ENCODE measurements at places on chromosomes 7 and 10.
A peak's percentile ranks its signal among the peaks of the same experiment; 100 is the strongest.

GRCh38 chr10:72344932-72345331 is 9.8 kb downstream of the DNAJB12 start:
- no peak for DNase-seq

- DNase-seq: no peak
Observed at GRCh38 chr10:52950578-52950977, 178.0 kb upstream of the MBL2 start.

DNA sequence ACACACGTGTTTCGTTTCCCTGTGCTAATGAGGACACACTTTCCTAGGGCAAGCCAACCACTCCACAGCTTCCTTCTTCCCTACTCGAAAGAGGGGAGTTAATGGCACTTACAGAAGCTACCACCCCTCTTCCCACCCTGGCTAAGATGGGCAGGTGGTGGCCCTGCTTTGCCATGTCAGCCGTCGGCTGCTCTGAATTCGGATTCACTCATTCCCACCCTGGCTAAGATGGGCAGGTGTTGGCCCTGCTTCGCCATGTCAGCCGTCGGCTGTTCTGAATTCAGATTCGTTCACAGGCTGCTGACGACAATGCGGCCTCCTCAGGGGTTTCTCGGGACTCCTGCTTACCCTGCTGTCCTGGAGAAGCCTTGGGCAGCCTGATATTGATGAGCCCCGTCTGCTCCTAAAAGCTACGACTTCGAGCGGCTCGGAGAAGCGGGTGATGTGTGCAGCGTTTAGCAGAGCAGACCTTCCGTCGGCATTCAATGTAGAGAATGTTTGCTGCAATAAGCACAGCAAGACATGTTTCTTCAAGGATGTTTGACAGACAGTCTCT is 56.2 kb upstream of the PPP2R2D start:
- DNase-seq: no peak

DNA sequence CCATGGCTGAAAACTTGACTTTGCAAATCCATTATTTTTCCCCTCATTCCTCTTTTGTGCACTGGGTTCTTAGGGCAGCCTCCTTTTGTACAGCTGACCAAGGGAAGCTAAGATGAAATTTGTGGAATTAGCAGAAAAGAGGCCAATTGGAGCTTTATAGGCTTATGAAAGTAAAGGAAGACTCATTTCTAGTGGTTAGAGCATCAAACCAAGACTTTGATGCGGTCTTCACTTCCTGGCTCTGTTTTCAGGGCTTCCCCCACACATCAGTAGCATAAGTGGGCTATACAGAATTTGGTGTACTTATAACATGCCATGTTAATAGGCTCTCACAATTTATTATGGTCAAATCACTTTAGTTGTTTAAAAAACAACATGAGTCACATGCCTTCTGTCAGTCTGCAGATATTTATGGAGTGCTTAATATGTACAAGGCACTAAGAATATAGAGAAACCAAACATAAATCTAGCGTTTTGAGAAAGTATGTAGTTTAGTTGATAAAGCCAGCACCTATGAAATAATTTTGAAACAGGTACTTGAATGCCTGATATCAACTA is 5.7 kb downstream of the AUTS2 start:
- no peak for DNase-seq

GRCh38 chr10:106355450-106355849 is 809.1 kb downstream of the SORCS1 start:
- DNase-seq: no peak

- no peak for DNase-seq
Observed at GRCh38 chr10:45063591-45064231, 63.0 kb downstream of the ZNF22 start.

DNA sequence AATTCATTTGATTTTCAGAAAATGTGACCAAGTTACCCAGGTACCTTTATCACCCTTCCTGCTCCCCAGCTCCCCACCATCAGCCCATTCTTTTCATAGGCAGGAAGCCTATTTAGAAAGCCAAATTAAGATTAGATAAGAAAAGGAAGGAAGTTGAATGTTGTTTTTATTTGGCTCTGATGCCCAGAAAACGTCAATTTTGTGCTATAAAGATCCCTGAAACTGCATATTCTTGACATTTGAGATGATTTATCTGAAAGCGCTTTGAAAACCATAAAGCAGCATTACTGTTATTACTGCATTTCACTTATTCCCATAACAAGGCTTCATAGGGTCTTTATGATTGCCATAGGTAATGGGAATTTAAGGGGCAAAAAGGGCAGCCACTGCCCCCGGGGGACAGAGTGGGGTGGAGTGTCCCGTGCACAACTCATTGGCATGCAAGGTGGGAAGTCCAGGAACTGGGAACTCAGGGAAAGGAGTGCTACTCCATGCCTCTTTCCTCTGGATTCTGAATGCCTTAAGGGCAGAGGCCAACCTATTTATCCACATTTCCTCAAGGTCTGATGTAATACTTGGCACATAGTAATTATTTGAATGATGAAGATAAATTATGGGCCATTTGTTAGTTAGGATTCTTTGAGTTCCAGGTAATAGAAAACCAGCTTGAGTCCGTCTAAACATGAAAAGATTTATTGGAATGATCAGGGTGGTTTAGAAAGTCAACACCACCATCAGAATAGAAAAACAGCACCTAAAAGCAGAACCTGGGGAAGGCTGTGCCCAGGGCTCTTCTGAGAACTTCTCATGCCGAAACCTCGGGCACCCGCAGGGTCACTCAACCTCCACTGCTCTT is 100.6 kb upstream of the ELMO1 start:
- no peak for DNase-seq

- no peak for DNase-seq
Observed at GRCh38 chr7:140593672-140593982, 47.0 kb downstream of the DENND2A start.

- no peak for DNase-seq
Observed at GRCh38 chr7:33053721-33054120, 8.9 kb downstream of the NT5C3A start.

GRCh38 chr7:25244254-25245033 is 16.2 kb upstream of the NPVF start:
- DNase-seq: no peak

DNA sequence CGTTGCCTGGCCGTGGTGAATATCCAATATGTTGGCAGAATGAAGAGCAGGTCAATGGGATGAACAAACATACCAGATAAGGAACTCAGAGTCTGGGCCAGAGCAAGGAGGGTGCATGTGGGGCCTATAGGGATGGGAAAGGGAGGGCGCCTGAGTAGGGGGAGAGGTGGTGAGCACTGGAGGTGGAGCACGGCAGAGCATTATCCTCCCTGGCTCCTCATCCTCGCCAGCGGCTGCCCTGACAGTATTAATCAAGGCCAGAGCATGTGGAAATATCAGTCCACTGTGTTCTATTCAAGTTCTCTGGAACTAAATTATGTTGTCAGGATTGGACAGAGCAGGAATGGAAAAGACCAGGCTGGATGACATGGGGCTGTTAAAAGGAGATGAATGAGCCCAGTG is 254.8 kb upstream of the ZMIZ1 start:
- DNase-seq: no peak

GRCh38 chr10:62728479-62728878 is 76.0 kb upstream of the ADO start:
- no peak for DNase-seq

GRCh38 chr7:12895296-12895695 is 207.9 kb downstream of the ARL4A start:
- DNase-seq: no peak

GRCh38 chr10:78937800-78938694 is 130.7 kb upstream of the ZMIZ1 start:
- no peak for DNase-seq

DNA sequence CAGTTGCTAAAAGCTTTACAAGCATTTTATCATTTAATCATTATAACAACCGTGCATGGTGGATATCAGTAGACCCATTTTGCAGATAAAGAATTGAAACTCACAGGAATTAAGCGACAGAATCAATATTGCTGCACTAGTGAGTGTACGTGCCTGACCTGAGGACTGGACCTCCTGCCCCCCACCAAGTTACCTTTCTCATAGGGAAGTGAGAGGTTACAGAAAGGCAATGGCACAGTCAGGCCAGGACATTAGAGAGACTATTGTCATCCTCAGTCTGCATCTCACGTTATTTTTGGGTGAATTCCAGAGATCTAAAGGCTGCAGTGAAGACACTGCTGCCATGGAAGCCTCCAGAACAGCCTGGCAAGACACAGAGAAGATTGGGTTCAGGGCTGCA is 80.9 kb downstream of the WDFY4 start:
- DNase-seq: no peak

DNA sequence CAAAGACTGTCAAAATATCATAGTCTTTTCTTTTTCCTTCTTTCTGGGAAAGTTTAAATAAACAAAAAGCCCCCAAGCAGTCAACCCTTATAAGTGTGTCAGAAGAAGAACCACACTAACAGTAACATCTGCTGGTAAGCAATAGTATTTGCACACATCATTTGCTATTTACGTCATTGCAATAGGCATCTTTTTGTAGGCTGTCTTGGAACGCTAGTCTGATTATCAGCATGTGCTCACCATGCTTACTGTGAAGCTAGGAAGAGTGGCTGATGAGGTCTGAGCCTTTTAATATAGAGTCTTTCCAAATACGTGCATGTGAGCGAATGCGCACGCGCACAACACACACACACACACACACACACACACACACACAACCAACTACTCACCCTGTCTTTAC is 599.0 kb upstream of the TPK1 start:
- DNase-seq: no peak

- DNase-seq: no peak
Observed at GRCh38 chr10:91652364-91652763, 19.5 kb upstream of the PPP1R3C start.

GRCh38 chr7:83469076-83469475 is 179.9 kb downstream of the SEMA3E start:
- DNase-seq: no peak

- peak; percentile 97 for DNase-seq
Observed at GRCh38 chr10:71773221-71773971, at the start of gene VSIR. Gene VSIR, minus strand, starts transcription at chr10:71773520. Its CDS starts 81 bp downstream, at chr10:71773439.

- DNase-seq: no peak
Observed at GRCh38 chr10:100238429-100238828, 9.0 kb upstream of the CHUK start.

GRCh38 chr10:36636879-36637278 is 488.5 kb upstream of the ANKRD30A start:
- no peak for DNase-seq

DNA sequence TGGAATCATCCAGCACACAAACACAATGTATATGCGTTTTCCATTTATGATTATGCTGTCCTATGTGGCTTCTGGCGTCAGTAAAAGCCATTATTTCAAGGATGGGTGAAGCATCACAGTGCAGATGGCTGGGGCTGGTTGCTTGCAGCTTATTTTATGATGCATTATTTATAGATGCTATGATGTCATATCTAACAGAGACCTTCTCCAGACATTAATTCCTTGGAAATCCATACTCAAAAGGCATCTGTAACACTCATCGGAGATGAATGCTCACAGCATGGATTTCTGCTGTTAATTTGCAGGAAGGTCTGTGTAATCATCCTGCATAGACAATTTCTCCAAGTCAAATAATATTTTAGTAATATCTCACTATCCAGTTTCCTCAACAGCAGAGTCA is 7.2 kb downstream of the RGS10 start:
- no peak for DNase-seq

DNA sequence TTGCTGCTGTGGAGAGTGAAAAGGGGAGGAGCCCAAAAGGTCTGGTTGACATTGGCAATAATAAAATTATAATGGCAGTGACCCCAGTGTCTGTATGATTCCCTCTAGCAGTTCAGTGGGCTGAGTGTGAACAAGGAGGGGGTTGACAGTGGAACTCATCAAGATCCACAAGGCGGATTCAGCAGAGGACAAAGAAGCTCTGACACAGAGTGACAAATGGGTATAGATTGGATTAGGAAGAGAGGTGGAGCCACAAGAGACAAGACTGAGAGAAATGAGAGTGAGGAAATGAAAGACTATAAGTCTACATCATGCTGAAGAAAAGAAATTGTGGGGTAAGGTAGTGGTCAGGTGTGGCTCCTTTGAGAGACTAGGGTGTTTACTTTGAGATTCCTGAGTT is 58.9 kb downstream of the CCDC71L start:
- DNase-seq: no peak

- no peak for DNase-seq
Observed at GRCh38 chr7:69062020-69062765, 536.1 kb upstream of the AUTS2 start.

GRCh38 chr7:133941496-133941895 is 185.6 kb upstream of the LRGUK start:
- no peak for DNase-seq

Measured in stimulated activated CD4-positive, alpha-beta T cell treated with anti-CD3 and anti-CD28 coated beads, Interleukin-1b, Interleukin-23, amount 100 ng/mL, for 4 hours (primary cell).